ENCODE measurements at places on chromosomes 3 and 15.

- no peak for DNase-seq
Measured at GRCh38 chr3:53032609-53033008, 13.3 kb downstream of the SFMBT1 start.

DNA sequence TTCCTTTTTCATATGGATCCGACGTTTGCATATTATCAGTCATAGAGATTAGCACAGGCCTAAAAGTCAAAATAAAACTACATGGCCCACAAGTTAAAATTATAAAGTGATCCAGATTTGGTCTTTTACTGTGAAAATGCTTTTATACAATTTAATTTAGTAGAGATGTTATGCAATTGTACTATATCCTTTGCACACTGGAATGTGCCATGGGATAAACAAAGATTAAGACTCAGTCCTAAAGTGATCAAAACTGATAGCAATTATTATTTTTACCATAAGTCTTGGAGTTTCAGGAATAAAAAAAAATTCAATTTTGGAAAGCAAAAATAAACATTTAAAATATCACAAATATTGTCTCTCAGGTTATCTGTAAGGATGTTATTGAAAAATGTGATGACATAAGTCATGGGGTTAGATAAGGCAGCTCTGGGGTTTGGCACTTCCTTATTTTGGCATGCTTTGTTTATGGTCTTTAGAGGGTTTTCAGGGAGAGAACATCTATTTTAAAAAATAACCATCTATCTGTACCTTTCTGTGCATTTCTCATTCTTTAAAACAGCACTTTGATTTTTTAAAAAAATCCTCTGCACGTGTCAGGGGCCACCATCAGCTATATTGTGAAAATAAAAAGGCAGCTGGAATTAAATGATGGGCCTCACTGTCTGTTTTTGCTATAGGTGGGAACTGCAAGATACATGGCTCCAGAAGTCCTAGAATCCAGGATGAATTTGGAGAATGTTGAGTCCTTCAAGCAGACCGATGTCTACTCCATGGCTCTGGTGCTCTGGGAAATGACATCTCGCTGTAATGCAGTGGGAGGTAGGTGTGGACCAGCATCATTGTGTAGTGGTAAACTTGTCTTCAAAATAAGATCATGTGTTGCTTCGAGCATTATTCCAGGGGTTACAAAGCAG, 67.3 kb downstream of the TGFBR2 start:
- no peak for DNase-seq

GRCh38 chr3:121737644-121738043, 11.9 kb downstream of the GOLGB1 start:
- no peak for DNase-seq

DNA sequence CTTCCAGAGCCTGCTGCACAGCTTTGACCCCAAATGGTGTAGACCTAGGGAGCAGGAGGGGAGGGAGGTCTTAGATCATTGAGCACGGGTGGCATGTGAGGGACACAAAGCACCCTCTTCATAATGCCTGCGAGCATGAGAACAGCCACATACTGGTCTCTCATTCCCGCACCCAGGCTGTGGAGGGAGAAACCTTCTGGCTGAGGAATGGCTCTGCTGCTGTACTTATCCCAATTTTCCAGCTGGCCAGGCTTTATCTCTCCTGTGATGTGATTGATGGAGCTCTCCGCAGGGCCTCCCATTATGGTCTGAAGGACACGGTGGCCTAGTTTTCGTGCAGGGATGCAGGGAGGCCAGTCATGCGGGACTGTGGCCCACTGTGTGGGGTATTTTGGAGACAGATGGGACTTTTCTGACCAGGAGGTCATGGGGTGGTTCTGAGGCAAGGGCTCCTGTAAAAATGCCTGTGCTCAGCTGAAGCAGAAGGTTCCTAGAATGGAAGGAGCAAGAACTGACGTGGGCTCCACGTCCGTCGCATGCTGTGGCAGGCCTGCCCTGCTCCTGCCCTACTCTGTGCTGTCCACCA, 251.5 kb downstream of the PLCL2 start:
- DNase-seq, result no peak

- peak; percentile 62 for DNase-seq
Measured at GRCh38 chr3:75294124-75294523, 370.0 kb upstream of the FRG2C start.

- peak; percentile 89 for DNase-seq
Measured at GRCh38 chr3:89107461-89108290, at the start of gene EPHA3. Gene EPHA3, plus strand, starts transcription at chr3:89107621. Its CDS starts 128 bp downstream, at chr3:89107749.

GRCh38 chr3:65246561-65246960, 558.8 kb upstream of the ADAMTS9 start:
- DNase-seq, result no peak

Data from left hindlimb (tissue), 1 donor.